ENCODE measurements at places on chromosomes 12 and 14. TPM values are rescaled to one million over a fixed set of nuclear protein-coding genes. Genes with fewer than 3 reads are reported as not detected.

RHEBL1 gene
- total RNA-seq = 2.4 TPM

NFE2 gene
- total RNA-seq = 50.0 TPM

DNA sequence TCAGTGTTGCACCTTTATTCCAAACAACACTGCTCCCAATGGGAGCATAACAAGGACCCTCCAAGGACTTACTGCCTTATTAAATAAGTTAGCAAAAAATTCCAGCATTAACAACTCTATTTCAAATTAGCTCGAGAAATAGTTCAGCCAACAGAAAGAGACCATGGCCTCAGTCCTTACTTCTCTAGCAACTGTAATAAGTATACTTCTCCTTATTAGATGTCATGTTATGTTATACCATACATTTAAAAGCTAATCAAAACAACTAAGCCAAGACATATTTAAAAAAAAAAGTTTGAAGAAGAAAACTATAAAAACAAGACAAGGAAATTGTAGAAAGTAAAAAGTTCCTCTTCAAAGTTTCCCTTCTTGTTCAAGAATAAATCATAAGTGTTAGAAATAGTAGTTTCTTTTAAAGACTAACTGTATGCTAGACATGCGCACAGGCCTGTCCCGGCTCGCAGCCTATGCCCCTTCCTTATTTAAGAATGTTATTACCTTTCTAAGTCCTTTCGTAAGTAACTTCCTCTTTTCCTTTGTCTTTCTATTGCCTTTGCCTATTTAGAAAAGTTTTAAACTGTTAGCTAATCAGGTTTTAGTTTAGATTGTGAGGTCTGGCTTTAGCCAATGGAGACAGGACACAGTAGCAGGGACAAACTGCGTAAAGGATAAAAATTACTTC, 68.6 kb downstream of the RESF1 start:
- no peak overlapping the region for H3K4me3 ChIP-seq
- peak; percentile 85 for DNase-seq
- peaks cover 26% of the 10 kb centered on the region for H3K4me1 ChIP-seq
- H3K36me3 ChIP-seq = no peaks in the 10 kb centered on the region

DNA sequence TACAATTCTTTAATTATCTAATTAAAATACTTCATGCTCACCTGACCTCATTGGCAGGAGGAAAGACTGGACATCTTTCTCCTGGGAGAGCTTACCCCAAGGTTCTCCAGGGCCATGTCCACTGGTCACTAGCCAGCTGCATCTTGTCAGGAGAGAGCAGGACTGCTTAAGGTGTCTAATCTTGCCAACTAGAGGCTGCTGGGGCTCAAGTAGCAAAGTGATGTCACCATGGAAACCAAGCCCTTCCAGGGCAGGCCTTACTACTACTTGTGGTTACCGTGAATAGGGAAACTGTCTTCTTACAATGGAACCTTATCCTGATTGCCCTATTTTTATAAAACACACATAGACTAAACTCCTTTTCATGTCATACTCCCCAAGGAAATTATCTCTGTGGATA, 376.4 kb downstream of the SNAPC1 start:
- DNase-seq = no peak
- H3K4me1 ChIP-seq = no peaks in the 10 kb centered on the region
- no peaks in the 10 kb centered on the region for H3K36me3 ChIP-seq
- H3K27me3 ChIP-seq = no peaks in the 10 kb centered on the region

- peaks cover 7% of the 10 kb centered on the region for H3K4me1 ChIP-seq
- no peak for DNase-seq
- H3K27ac ChIP-seq = no peak overlapping the region
- H3K4me3 ChIP-seq = no peak overlapping the region
Measured at GRCh38 chr12:115988212-115988611, 289.3 kb downstream of the MED13L start.

SERPINA4 gene
- total RNA-seq = not detected

GRCh38 chr14:65249471-65250161, 147.3 kb upstream of the MAX start:
- DNase-seq = no peak
- no peak overlapping the region for H3K4me3 ChIP-seq
- H3K27ac ChIP-seq = no peak overlapping the region
- H3K27me3 ChIP-seq = no peaks in the 10 kb centered on the region
- H3K4me1 ChIP-seq = no peaks in the 10 kb centered on the region

GRCh38 chr12:85580562-85581168, 255.5 kb downstream of the RASSF9 start:
- no peak for DNase-seq
- H3K4me3 ChIP-seq = no peak overlapping the region
- no peaks in the 10 kb centered on the region for H3K4me1 ChIP-seq
- no peaks in the 10 kb centered on the region for H3K36me3 ChIP-seq
- peak overlapping the region; percentile 61 for H3K27ac ChIP-seq
- no peaks in the 10 kb centered on the region for H3K27me3 ChIP-seq

DNA sequence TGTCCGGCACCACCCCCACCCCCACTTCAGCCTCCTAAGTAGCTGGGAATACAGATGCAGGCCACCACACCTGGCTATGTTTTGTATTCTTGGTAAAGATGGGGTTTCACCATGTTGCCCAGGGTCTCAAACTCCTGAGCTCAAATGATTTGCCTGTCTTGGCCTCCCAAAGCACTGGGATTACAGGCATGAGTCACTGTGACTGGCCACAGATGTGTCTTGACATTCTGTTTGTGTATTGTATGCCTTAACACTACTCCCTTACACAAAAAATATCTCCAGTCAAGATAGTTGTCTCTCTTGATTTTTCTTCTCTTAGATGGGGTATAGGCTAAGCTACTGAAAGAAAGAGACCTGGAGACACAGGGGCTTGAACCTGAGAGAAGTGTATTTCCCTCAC, 17.6 kb downstream of the CLEC14A start:
- H3K36me3 ChIP-seq = no peaks in the 10 kb centered on the region
- no peaks in the 10 kb centered on the region for H3K27me3 ChIP-seq
- no peak for DNase-seq
- no peak overlapping the region for H3K4me3 ChIP-seq
- no peaks in the 10 kb centered on the region for H3K4me1 ChIP-seq

- H3K4me1 ChIP-seq = peaks cover 58% of the 10 kb centered on the region
- no peaks in the 10 kb centered on the region for H3K36me3 ChIP-seq
- H3K4me3 ChIP-seq = no peak overlapping the region
- peak overlapping the region; percentile 14 for H3K27ac ChIP-seq
- DNase-seq = no peak
Measured at GRCh38 chr14:23571701-23572523, 4.3 kb upstream of the AP1G2 start.

DNA sequence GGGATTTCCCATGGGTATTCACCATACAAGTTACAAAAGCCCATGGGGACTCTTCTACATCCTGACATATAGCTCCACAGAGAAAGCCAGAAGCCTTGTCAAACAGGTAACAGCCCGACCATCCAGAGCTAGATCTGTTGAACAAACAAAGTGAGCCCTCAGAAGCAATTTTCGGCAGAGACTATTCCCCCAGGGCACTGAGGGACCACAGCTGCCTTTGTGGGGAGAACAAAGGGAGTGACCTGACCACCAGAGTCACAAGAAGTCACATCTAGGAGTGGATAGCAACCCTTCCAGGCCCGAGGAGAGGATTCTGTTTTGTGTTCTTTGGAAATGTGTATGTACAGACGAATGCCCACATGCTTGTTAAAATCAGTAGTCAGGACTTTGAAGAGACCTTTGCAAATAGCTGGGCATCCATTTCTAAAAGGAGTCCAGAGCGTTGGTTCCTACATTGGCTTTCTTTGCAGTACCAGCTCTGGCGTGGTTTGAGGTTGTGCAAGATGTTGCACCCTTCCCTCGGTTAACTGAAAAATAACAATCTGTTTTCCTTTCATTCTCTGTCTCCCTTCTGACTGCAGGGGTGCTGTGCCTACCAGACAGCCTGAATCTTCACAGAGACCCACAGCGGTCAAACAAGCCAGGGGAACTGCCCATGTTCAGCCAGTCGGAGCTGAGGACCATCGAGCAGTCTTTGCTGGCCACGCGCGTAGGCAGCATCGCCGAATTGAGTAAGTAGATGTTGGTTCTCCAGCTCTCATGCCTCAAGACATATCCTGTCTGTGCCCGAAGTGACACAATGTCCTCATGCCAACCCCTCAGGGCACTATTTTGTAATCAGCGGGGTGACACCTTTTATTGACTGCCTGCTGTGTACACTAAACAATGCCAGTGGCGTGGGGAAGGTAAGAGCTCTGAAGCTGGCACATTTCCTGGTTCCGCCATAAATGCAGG, 165.4 kb upstream of the PWP1 start:
- no peak for DNase-seq
- no peaks in the 10 kb centered on the region for H3K27me3 ChIP-seq
- H3K36me3 ChIP-seq = no peaks in the 10 kb centered on the region
- no peak overlapping the region for H3K27ac ChIP-seq
- no peaks in the 10 kb centered on the region for H3K4me1 ChIP-seq

NRXN3 gene
- 1.6 TPM for total RNA-seq

- no peak overlapping the region for H3K4me3 ChIP-seq
- no peak for DNase-seq
- H3K36me3 ChIP-seq = no peaks in the 10 kb centered on the region
- peak overlapping the region; percentile 52 for H3K27ac ChIP-seq
Measured at GRCh38 chr14:90698379-90698869, 117.8 kb downstream of the TTC7B start.

DNA sequence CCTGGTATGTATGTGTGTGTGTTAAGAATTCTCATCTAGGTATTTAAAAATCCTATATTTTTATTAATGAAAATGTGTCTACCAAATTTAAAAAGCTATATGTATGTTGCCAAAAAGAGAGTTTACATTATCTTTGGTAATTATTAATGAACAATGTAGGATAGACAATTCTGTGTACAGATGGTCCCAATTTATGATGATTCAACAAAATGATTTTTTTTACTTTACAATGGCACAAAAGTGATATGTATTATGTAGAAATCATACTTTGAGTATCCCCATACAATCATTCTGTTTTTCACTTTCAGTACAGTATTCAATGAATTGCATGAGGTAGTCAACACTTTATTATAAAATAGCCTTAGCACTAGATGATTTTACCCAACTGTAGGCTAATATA, 39.4 kb downstream of the IRAK3 start:
- H3K4me1 ChIP-seq = no peaks in the 10 kb centered on the region
- H3K4me3 ChIP-seq = no peak overlapping the region
- no peaks in the 10 kb centered on the region for H3K27me3 ChIP-seq
- H3K27ac ChIP-seq = no peak overlapping the region
- H3K36me3 ChIP-seq = no peaks in the 10 kb centered on the region
- no peak for DNase-seq

DNA sequence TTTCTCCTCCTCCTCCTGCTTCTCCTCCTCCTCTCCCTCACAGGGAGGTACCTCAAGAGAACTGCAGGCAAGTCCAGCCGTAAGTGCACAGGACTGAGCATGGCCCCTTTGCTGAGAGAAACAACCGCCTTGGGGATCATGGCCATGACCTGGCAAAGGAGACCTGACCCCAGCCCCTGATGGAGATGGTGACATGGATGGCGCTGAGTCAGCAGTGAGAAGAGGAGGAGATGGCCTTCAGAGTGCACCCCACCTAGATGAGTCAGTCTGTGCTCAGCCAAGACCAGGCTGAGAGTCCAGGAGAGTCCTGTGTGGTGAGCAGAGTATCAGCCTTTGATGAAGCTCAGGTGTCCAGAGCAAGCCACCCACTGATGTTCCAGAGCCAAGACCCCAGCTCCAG, 36.4 kb downstream of the MEG3 start:
- no peaks in the 10 kb centered on the region for H3K4me1 ChIP-seq
- no peak overlapping the region for H3K27ac ChIP-seq
- no peaks in the 10 kb centered on the region for H3K36me3 ChIP-seq
- DNase-seq = peak; percentile 24
- H3K4me3 ChIP-seq = no peak overlapping the region

- H3K27ac ChIP-seq = no peak overlapping the region
- no peaks in the 10 kb centered on the region for H3K36me3 ChIP-seq
- H3K27me3 ChIP-seq = peaks cover 16% of the 10 kb centered on the region
- no peak for DNase-seq
Measured at GRCh38 chr14:69873877-69874780, 5.1 kb upstream of the SMOC1 start.

GRCh38 chr12:116736962-116737773, 701 bp downstream of the SPRING1 start:
- DNase-seq = peak; percentile 80
- no peaks in the 10 kb centered on the region for H3K36me3 ChIP-seq
- H3K27ac ChIP-seq = peak overlapping the region; percentile 79
- no peaks in the 10 kb centered on the region for H3K27me3 ChIP-seq
- peak overlapping the region; percentile 86 for H3K4me3 ChIP-seq

DNA sequence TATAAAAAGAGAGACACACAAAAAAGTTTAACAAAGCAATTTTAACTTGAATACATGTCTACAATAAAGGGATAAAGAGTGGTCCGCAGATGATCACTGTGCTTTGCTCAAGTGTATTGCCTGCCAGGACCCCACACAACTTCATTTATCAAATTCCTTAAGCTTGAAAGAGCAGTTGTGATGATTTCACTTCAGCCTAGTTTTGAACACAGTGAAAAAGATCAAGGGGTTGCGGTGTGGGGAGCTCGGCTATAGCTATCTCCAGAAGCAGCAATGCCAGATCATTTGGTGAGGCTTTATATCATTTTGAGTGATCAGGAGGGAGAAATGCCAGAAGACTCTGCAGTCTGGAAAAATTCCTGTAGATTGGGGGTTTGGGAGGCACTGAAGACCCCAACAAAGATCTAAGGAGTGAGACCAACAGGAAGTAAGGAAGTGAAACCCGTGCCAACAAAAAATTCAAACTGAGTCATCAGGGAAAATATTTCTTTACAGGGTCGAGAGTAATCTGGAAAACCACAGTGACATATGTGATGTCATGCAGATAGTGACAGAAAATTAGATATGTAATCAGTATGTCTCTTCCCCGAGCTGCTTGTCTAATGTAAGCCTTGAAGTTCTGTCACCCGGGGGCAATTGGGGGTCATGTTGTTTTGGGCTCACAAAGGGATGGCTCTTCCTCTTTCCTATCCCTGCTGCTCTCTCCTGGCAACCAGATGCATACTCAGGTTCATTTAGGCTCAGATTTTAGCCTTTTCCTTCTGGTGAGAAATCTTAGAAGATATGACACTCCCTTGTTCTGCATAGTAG, 221.8 kb downstream of the MSRB3 start:
- DNase-seq = no peak
- no peaks in the 10 kb centered on the region for H3K36me3 ChIP-seq
- no peaks in the 10 kb centered on the region for H3K27me3 ChIP-seq
- H3K4me1 ChIP-seq = no peaks in the 10 kb centered on the region
- H3K27ac ChIP-seq = no peak overlapping the region

- H3K36me3 ChIP-seq = no peaks in the 10 kb centered on the region
- no peak overlapping the region for H3K4me3 ChIP-seq
- H3K4me1 ChIP-seq = peaks cover 21% of the 10 kb centered on the region
- DNase-seq = no peak
- H3K27ac ChIP-seq = no peak overlapping the region
Measured at GRCh38 chr14:100056431-100056830, 8.8 kb upstream of the EVL start.

DNA sequence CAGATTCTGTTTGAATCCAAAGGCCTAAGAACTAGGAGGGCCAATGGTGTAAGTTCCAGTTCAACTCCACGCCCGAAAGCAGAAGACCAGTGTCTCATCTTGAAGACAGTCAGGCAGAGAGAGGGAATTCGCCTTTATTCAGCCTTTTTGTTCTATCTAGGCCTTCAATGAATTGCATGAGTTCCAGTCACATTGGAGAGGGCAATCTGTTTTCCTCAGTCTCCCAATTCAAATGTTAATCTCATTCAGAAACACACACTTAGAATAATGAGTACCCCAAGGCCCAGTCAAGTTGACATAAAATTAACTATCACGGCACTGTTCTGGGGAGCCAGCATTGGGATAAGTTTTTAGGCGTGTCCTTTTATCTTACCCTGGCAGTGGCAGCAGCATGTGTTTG, 65.8 kb downstream of the C14orf39 start:
- no peak overlapping the region for H3K27ac ChIP-seq
- H3K36me3 ChIP-seq = no peaks in the 10 kb centered on the region
- no peaks in the 10 kb centered on the region for H3K4me1 ChIP-seq
- H3K4me3 ChIP-seq = no peak overlapping the region
